ENCODE measurements at places on chromosomes 11 and 22.

DNA sequence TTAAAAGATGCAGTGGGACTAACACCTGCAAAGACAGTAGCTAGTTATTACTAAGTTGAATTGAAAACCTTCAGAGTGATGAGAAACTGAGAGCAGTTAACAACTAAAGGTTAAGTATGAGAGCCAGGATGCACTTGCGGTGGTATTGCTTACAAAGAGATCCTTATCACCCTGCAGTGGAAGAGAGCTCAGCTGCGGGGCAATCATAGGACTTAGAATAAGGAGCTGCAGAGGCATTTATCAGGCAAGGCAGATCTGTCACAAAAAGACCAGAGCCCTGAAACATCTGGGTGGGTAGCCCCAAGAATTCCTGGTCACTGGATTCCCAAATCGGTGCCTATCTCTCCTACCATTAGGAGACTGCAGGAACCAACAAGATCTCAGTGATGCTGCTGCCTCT is 34.3 kb upstream of the CFAP300 start:
- DNase-seq: no peak

- no peak for DNase-seq
Measured at GRCh38 chr22:30191040-30191701, 55.4 kb downstream of the LIF start.

DNA sequence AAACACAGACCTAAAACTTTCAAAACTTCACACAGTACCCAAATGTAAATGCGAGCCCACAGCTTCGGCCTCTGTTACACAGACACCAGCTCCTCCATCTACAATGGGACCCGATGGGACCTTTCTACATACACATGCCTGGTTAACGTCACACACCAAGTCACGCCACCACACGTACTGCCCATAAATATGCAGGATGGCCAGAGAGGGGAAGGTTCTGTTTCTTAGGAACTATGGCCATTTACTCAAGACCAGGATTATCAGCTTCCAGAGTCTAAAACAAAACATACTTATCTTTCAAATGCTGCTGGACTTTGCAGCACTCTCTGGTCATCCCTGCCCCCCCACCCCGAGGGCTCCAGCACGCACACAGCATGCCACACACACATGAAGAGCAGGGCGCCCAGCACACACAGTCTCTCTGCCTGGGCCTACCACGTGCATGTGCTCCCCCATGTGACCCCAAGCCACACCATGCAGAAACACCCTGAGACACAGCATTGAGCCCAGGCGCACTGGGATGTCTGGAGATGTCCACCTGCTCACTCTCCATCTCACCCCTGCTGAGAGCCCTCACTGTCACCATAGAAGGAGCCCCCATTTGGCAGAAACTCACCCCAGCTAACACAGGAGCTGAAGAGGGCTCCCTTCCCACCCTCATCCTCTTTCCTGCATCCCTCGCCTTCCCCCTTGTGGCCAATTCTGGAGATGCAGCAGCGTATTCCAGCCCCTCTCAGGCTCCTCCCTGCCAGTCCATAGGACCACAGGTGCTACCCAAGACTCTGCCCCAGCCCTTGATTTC is 61.8 kb downstream of the SLC22A12 start:
- DNase-seq: peak; percentile 84

GRCh38 chr11:79078999-79079398 is 361.8 kb downstream of the TENM4 start:
- no peak for DNase-seq

GRCh38 chr11:46307785-46308341 is 30.4 kb downstream of the CREB3L1 start:
- no peak for DNase-seq

GRCh38 chr22:38811241-38811640 is 17.3 kb upstream of the DNAL4 start:
- DNase-seq: no peak

GRCh38 chr11:86380295-86381059 is 5.8 kb downstream of the CCDC81 start:
- peak; percentile 36 for DNase-seq

- DNase-seq: no peak
Measured at GRCh38 chr11:65954771-65955170, 6.8 kb upstream of the SART1 start.

- no peak for DNase-seq
Measured at GRCh38 chr11:15158351-15159015, 43.8 kb downstream of the INSC start.

GRCh38 chr11:134049303-134049702 is 19.6 kb upstream of the JAM3 start:
- DNase-seq: no peak

DNA sequence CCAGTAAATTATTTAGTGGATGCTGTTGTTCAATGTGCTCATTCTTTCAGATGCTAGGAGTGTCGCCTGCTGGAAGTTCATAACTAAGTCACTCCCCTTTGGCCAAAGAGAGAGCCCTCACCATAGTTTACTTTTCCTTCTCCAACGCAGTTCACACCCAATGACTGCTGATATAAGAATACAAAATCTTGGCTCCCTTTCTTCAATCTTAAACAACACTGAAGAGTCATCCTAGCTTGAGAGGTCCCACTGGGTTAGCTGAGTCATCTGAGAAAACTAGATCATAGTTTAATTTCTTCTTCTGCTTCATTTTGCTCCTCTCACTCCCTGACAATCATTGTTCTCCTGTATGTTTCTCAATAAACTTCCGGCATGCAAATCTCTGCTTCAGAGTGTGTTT is 5.4 kb upstream of the OR52L1 start:
- DNase-seq: no peak

GRCh38 chr11:82874646-82875523 is 25.3 kb downstream of the PRCP start:
- no peak for DNase-seq

DNA sequence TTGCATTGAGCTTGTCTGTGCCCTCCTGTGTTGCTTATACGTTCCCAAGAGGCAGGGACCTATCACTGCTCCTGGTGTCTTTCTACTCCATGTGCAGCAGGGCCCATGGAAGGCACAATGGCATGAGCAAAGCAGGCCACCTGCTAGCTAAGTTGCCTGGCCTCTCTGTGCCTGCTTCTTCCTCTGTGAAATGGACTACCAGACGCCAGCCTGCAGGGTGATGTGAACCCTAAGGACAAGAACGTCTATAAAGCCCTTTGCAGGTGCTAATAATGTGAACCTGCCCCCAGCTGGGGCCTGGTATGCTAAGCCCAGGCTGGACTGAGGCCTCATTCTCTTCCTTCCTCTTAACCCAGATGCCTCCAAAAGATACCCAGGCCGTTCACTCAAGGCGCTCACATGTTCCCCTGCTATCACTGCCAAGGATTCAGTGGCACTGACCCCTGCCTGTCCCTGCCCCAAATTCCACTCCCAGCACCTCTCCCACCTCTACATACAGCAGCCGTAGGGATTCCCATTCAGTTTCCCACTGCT is 4.0 kb downstream of the GUCD1 start:
- DNase-seq: no peak

- no peak for DNase-seq
Measured at GRCh38 chr11:59957094-59957493, 6.7 kb upstream of the OOSP4A start.

- no peak for DNase-seq
Measured at GRCh38 chr11:105553025-105553424, 56.8 kb upstream of the GRIA4 start.

GRCh38 chr22:27674261-27674923 is 127.2 kb downstream of the MN1 start:
- DNase-seq: no peak

DNA sequence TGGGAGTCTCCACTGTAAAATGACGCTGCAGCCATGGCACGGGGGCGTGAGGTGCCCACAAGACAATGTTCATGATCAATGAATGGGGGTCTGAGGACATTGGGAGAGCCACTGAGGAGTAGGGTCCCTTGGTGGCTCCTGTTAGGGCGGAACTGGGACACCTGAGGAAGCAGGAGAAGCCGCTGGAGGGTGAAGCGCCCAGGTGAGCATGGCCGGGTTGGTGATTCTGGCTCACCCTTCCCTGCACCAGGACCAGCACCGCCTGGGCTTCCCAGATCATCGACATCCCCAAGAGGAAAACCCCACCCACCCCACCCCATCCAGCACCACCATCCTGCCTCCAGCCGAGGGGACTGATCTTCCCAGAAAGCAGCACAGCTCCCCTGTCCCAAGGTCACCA is 30.6 kb downstream of the SHANK2 start:
- no peak for DNase-seq

DNA sequence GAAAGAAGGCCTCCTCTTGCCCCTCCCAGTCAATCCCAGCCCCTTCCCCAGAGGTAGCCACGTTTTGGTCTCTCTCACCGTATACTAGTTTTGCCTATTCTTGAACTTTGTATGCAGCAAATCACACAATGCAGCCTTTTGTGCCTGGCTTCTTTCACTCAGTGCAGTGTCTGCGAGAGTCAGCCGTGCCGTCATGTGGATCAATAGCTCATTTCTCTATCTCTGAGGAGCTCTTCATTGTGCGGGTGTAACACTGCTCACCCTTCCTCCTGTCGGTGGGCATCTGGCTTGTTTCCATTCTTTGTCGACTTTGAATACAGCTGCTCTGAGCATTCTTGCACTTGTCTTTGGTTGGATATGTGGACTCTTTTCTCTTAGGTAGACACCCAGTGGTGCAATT is 146.5 kb downstream of the CACNA1I start:
- DNase-seq: no peak

DNA sequence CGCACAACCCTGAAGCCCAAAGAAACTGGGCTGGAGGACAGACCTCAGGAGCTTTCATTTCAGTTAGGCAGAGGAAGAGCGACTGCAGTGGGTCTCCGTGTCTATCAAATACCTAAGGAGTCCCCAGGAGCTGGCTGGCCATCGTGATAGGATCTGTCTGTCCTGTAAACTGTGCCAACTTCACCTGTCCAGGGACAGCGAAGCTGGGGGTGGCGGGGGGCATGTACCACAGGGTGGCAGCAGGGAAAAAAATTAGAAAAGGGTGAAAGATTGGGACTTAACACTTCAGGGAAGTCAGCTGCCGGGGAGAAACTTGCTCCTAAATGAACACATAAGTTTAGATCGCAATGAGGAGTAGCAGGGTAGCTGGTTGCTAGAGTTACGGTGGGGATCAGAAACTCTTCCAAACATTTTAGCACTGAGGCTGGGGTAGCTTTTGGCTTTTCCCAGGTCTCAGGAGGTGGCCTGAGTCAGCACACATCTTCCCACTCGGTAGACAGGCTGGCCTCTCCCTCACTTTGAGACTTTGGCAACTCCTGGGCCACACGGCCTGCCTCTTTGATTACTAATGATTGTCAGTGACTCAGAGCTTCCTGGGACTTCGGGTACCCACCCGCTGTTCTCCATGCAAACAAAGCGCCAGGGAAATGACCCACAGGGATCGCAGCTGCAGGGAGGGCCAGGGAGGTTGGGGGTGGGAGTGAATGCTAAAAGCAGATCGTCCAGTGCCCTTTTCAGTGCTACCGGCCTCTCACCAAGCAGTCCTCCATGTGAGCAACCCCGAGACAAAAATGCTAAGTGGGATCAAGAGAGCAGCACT is 2.9 kb upstream of the MTFP1 start:
- DNase-seq: peak; percentile 59

DNA sequence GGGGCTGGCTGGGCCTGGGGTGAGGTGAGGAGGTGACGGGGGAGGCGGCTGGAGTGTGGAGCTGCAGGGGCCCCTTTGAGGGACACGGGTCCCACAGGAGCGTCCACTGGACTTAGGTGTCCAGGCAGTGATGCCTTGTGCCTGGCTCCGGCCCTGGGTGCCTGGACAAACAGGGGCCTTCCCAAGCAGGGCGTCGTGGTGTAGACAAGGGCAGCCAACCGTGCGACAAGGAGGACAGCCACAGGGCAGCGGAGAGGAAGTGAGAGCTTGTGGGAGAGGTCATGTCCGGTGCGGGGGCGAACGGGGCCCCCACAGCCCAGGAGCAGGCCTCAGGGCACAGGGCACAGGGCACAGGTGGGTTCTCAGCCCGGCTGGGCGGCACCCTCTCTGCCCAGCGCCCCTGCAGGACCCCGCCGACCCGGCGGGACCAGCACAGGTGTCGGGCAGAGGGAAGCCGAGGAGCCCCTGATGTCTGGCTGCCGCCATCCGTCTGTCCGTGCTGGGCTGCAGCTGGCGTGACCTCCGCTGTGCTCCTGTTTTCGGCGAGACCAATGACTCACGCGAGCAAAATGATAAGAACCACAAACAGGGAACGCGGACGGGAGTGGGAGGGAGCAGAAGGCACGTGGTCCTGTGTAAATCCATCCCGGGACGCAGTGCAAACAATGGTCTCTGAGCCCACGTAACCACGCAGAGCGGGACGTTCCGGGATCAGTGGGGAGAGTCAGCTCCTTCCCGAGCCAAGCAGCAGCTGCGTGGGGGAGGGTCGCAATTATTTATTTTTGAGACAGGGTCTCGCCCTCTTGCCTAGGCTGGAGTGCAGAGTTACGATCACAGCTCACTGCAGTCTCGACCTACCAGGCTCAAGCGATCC is 49.1 kb upstream of the A4GALT start:
- peak; percentile 69 for DNase-seq

DNA sequence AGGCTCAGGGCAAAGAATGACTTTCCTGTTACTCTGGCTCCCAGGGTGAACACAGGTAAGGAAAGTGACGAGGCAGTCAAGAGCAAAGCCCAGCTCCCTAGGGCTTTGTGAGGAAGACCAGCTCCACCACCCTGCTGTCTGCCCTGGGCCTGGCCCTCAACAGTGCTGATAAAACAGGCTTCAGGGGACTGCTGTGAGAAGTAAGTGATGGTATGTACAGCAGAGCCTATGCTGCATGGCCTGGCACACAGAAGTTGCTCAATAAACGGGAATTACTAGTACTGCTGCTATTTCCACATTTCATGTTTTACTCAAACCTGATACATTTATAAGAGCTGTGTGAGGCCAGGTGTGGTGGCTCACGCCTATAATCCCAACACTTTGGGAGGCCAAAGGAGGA is 50.3 kb downstream of the MICAL3 start:
- no peak for DNase-seq

GRCh38 chr11:14443638-14444037 is 56.0 kb downstream of the COPB1 start:
- DNase-seq: peak; percentile 36

DNA sequence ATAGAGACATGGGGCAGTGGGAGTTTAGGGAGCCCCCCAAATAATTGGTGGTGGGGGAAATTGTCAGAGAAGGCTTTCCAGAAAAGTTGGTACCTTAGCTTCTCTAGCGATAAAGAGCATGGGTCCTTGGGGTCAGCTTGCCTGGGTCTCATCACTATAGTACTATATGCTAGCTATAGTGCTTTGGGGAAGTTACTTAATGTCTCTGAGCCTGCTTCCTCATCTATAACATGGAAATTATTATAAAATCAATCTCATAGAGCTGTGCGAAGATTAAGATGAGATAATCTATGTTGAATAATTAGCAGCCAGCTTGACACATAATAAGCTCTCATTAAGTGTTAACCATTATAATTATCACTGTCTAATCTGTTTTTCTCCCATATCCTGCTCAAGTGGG is 41.2 kb downstream of the STIM1 start:
- no peak for DNase-seq

- DNase-seq: no peak
Measured at GRCh38 chr11:34188181-34188580, 82.8 kb downstream of the NAT10 start.

- no peak for DNase-seq
Measured at GRCh38 chr11:19573666-19574065, 139.0 kb upstream of the NAV2 start.

DNA sequence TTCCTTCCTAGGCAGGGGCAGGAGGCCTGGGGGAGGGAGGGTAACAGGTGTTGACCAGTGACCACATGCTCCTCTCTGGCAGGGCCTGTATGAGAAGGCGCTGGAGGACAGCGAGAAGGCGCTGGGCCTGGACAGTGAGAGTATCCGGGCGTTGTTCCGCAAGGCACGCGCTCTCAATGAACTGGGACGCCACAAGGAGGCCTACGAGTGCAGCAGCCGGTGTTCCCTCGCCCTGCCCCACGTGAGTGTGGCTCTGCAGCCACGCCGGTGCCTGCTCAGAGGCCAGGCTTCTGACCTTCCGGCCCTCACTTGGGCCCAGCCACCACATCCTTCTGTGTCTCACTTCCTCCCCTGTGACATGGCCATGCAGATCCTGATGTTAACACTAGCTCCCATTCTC is 25.8 kb downstream of the ZC3H7B start:
- peak; percentile 68 for DNase-seq
